ENCODE measurements at places on chromosomes 1 and 21. TPM values are rescaled to one million over a fixed set of nuclear protein-coding genes. Genes with fewer than 3 reads are reported as not detected.

The MAN1C1 gene
- polyA plus RNA-seq = 3.7 TPM

The NTRK1 gene
- polyA plus RNA-seq = 0.06 TPM

The KIF17 gene
- 0.48 TPM for polyA plus RNA-seq

The S100A6 gene
- 2,978 TPM for polyA plus RNA-seq

The C21orf58 gene
- polyA plus RNA-seq = 2.5 TPM

The FAM78B gene
- polyA plus RNA-seq = 0.20 TPM

The PPIAL4G gene
- 0.02 TPM for polyA plus RNA-seq

The RABIF gene
- 11.0 TPM for polyA plus RNA-seq

The ILDR2 gene
- polyA plus RNA-seq = 0.06 TPM

The AKT3 gene
- polyA plus RNA-seq = 2.1 TPM

The RAP1GAP gene
- 12.2 TPM for polyA plus RNA-seq

The TNFAIP8L2 gene
- 1.2 TPM for polyA plus RNA-seq

The KCNT2 gene
- 0.22 TPM for polyA plus RNA-seq

The CXADR gene
- 9.8 TPM for polyA plus RNA-seq

The SUSD4 gene
- polyA plus RNA-seq = 50.5 TPM

The ENTREP3 gene
- 13.6 TPM for polyA plus RNA-seq

The CLDN8 gene
- polyA plus RNA-seq = 2.6 TPM

The TMEM200B gene
- 3.9 TPM for polyA plus RNA-seq

The HSD3B1 gene
- polyA plus RNA-seq = not detected

The AVPR1B gene
- polyA plus RNA-seq = not detected

The DNAJC28 gene
- 1.2 TPM for polyA plus RNA-seq

The IFI44L gene
- 0.41 TPM for polyA plus RNA-seq

The TRIM67 gene
- not detected for polyA plus RNA-seq

The REN gene
- 0.27 TPM for polyA plus RNA-seq

The SLC25A34 gene
- 0.46 TPM for polyA plus RNA-seq

The MIXL1 gene
- not detected for polyA plus RNA-seq

The CRABP2 gene
- 1,799 TPM for polyA plus RNA-seq

The SMCP gene
- polyA plus RNA-seq = not detected

The MPL gene
- 0.06 TPM for polyA plus RNA-seq

The OR6K3 gene
- not detected for polyA plus RNA-seq

The HCRTR1 gene
- 0.02 TPM for polyA plus RNA-seq

The VSIG8 gene
- polyA plus RNA-seq = 4.4 TPM

The CD101 gene
- polyA plus RNA-seq = 2.9 TPM

The KRTAP19-3 gene
- not detected for polyA plus RNA-seq

Measured in esophagus (tissue), 2 donors.